Fibroblast of mammary gland (primary cell): ENCODE measurements at places on chromosomes 3 and 15.
A peak's percentile ranks its signal among the peaks of the same experiment; 100 is the strongest.

- DNase-seq: no peak
Observed at GRCh38 chr3:174216946-174217718, 642.0 kb upstream of the NAALADL2 start.

DNA sequence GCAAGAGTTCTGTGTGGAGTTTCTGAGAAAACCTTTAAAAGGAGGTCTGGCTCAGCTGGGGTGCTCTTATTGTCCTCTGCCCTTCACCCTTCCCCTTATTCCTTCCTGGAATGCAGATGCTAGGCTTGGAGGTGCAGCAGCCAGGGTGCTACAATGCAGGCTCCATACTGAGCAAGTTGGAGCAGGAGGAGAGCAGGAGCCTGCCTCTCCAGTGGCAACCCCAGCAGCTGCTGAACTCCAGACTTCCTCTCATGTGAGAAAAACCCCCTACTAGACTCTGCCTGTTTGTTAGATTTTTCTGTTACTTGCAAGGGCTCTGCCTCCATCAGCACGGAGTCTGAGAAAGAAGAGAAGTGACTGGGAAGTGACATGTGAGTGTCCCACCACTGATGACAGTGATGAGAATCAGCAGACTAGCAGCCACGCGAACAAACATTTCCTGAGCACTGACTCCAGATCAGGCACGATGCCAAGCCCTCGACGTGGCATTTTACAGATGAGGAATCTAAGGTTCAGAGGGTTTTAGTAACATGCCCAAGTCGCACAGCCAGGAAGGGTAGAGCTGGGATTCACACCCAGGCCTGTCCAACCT, 16.1 kb upstream of the RARRES1 start:
- peak; percentile 40 for DNase-seq

DNA sequence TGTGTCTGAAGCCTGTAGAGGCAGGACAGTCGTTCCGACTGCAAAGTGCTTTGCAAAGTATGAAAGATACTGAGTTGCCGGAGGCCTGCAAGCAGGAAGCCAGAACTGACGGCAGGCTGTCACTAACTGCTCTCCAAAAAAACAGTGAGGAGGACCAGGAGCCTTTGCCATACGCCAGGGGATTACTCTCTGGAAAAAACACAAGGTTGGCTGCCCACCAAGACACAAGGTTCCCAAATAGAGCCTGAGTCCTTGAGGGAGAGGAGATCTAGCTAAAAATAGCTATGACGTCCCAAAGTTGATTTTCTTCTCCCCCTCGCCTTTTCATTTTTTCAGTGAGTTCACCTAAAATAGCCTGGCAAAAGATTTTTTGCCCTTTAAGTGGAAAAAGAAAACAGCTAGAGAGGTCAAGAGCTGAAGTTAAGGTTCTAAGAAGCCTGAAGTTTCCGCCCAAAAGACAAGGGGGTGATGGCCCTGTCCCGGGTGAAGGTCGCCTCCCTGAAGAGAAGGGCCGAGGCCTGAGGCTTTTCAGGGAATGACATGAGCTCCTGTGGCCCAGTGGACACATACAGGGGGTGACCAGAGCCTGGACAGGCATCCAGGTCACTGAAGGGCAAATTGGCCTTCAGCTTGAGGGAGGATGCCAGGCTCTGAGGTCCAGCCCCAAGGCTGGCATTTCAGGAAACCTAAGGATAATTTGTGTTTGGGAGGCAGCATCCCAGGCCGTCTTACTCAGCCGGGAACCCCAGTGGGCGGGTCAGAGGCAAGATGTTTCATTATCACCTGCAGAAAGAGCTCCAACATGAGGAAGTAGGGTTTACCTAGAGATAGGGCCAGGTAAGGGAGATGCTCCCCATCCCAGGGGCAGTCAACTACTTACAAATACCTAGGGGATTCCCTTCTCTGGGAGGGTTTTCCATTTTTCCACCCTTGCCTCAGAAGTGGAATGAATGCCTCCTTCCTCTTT, 44.9 kb upstream of the DGKG start:
- DNase-seq: no peak

DNA sequence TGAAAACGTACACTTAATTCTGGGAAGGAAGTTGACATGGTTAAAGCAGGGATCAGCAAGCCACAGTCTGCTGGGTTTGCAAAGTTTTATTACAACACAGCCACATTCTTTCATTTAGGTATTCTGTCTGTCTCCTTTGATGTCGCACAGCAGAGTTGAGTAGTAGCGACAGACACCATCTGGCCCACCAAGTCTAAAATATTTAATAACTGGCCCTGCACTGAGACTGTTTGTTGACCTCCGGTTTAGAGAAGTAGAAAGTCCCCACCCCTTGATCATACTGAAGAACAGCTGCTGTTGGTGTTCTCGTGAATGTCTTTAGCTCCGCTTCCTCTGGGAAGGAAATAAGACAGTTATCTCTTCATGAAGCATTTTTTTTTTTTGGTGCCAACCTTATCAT, 66.2 kb downstream of the MCTP2 start:
- DNase-seq: no peak

GRCh38 chr15:38127306-38127771, 125.3 kb upstream of the SPRED1 start:
- DNase-seq: no peak

- DNase-seq: no peak
Observed at GRCh38 chr3:30353711-30354467, 252.5 kb upstream of the TGFBR2 start.

DNA sequence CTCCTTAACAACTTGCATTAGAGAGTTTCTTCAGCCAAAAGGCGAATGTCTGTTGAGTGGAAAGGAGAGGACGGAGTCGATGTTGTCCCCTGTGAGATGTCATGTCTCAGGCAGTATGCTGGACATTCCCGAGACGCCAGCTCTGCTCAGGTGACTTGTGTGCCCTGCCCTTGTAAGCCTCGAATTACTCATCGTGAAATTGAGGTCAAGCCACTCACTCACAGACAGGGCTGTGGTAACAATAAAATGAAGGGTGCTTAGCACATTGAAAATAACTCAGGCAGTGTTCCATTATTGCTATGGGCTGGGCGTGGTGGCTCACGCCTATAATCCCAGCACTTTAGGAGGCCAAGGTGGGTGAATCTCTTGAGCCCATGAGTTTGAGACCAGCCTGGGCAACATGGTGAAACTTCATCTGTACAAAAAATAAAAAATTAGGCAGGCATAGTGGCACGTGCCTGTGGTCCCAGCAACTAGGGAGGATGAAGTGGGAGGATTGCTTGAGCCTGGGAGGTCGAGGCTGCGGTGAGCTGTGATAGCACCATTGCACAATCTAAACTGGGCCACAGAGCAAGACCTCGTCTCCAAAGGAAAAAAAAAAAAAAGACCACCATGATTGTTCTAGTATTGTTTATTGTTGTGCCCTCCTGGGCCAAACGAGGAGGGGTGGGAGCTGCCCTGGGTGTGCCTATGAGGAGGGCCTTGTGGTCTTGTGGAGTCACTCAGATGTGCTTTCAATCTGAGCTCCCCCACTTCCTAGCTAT, 214.4 kb downstream of the THSD4 start:
- peak; percentile 73 for DNase-seq

GRCh38 chr3:195087328-195087727, 183.6 kb downstream of the XXYLT1 start:
- no peak for DNase-seq

- peak; percentile 57 for DNase-seq
Observed at GRCh38 chr3:151593928-151594327, 133.1 kb upstream of the IGSF10 start.

- DNase-seq: no peak
Observed at GRCh38 chr3:81580355-81580754, 181.1 kb downstream of the GBE1 start.

DNA sequence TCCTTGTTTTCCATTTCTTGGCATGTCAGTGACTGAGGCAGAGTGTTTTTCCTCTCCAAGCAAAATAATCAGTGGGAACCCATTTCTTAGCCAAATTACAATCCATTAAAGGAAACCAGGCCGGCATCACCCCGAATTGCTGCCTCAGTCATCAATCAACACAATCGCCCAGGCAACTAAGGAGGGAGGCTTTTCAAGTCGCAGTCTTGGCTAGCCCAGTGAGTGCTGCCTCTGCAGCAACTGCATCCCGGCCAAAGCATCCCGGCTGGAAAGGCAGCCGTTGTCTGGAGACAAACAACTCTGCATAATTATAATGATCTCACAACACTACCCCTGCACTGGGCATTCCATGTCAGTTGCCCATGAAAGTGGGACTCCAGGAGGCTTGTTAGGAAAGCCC, 213.5 kb upstream of the PRICKLE2 start:
- no peak for DNase-seq

- no peak for DNase-seq
Observed at GRCh38 chr3:133575086-133575485, 1.6 kb downstream of the CDV3 start.

- DNase-seq: no peak
Observed at GRCh38 chr15:35379972-35380371, 166.0 kb downstream of the DPH6 start.

- no peak for DNase-seq
Observed at GRCh38 chr3:30945291-30945690, 50.8 kb upstream of the GADL1 start.

- DNase-seq: no peak
Observed at GRCh38 chr3:63278171-63279004, at the start of gene SYNPR. Gene SYNPR, plus strand, starts transcription at chr3:63278308.

- no peak for DNase-seq
Observed at GRCh38 chr3:95645291-95645690, 1169.1 kb upstream of the EPHA6 start.

DNA sequence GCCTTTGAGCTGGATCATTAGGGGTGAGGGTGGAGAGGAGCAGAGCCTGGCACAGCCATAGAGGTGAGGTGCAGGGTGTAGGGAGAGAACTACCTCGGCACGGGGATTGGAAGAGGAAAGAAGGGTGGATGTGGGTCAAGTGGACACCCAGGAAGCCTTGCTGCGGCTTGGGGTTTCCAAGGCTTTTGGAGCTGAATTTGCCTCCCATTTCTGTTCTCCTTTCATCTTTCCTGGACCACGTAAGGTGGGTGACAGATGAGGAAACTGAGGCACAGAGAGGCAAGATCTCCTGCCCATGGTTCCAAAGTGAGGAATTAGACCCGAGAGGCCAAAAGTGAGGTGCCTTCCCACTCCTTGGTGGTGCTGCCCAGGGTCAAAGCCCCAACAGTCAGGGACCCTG, 35.4 kb upstream of the SFMBT1 start:
- DNase-seq: no peak

DNA sequence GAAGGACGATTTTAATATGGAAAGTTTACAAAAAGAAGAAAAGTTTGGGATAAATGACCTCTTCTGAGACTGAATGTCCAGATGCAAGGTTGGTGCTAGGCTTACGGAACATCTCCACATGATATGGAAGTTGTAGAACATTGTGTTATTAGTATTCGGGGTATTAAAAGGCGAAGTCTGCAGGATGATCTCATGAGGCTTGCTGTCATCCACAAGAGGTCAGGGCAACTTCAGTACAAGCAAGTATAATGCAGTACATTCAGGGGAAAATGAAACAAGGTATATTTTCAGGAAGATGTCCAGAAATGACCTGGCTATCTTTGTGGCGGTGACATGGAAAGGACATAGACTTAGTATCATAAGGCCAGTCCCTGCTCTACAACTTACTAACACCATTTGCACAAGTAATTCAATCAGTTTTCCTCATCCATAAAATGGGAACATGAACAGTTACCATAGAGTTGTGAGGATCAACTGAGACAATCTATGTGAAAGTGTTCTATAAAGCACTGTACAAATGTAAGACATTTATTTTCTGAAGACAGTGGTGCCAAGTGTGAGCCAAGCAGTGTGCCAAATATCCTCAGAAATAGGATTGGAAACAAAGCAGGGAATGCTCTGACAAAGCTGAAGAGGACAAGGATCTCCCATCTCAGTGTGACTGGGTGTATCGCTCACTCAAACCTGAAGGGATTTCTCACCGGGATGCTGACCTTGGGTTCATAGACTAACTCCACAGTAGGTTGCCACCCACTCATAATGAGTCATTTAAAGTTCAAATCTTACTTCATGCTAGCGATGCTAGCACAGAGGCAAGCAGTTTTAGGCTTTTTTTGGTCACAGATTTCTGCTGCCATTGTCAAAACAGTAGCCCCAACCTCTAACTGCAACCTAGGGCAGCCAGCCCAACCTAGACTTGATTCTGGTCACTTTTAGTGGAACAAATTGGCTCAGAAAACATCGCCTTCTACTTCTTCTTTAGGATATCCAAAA, 118.3 kb downstream of the TIGIT start:
- DNase-seq: peak; percentile 90

GRCh38 chr3:43996379-43997301, 245.0 kb upstream of the TOPAZ1 start:
- peak; percentile 54 for DNase-seq
